ENCODE measurements at places on chromosomes 1 and 21.
A peak's percentile ranks its signal among the peaks of the same experiment; 100 is the strongest.

- peaks cover 6% of the 10 kb centered on the region for H3K36me3 ChIP-seq
- H3K27ac ChIP-seq = no peak overlapping the region
- DNase-seq = no peak
- H3K4me1 ChIP-seq = peaks cover 2% of the 10 kb centered on the region
- no peak overlapping the region for H3K4me3 ChIP-seq
Measured at GRCh38 chr1:35594005-35594760, 21.1 kb downstream of the TFAP2E start.

GRCh38 chr1:245301921-245302320, 147.1 kb downstream of the KIF26B start:
- no peaks in the 10 kb centered on the region for H3K4me1 ChIP-seq
- no peak for DNase-seq
- H3K27me3 ChIP-seq = peaks cover 1% of the 10 kb centered on the region

DNA sequence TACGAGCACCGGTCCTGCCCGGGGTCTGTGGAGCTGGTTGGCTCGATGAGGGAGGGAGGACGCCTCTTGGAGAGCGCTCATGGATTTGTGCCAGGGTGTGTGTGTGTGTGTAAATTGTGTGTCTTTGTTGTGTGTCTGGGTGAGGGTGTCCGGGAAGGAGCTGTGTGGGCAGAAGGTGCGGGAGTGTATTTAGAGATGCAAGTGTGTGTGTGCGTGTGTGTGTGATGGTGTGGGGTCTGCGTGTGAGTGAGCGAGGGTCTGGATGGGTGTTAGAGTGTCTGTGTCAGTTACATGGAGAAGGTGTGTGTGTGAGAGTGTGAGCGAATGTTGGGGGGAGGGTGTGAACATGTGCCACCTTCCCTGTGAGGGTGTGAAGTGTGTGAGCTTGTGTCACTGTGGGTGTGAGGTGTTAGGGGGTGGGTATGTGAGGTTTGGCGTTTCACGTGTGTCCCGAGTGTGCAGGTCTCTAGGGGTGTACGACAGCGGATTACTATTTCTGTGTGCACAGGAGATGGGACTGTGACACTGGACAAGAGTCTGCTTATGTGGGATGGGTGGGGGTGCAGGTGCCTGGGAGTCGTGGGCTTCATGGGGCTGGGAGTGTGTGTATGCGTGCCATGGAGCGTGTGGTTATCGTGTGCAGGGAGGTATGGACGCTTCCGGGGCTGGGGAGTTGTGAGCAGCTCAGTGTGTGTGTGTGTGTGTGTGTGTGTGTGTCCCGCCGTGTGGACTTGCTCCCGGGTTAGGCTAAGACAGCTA, 880 bp downstream of the IGSF21 start:
- H3K4me3 ChIP-seq = no peak overlapping the region
- DNase-seq = no peak
- H3K36me3 ChIP-seq = no peaks in the 10 kb centered on the region

DNA sequence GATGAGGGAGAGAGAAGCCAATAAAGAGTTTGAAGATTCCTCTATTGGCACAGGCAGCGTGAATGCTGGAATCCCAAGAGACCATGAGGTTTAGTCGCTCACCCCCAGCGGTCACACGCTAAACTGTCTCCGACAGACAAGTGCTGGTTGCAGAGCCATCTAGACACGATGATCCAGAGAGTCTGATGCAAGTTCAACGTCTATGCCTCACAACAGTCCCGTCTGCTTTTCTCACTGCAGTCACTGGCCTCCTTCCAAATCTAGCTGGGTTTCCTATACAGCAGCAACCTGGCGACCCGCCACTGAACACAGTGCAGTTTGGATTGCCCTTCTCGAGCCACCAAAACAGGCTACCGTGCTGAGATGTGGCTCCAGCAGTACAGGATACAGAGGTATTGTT, 98.6 kb upstream of the KRTAP19-8 start:
- H3K4me1 ChIP-seq = peaks cover 5% of the 10 kb centered on the region
- peaks cover 4% of the 10 kb centered on the region for H3K27me3 ChIP-seq
- no peak overlapping the region for H3K4me3 ChIP-seq
- no peak overlapping the region for H3K27ac ChIP-seq

DNA sequence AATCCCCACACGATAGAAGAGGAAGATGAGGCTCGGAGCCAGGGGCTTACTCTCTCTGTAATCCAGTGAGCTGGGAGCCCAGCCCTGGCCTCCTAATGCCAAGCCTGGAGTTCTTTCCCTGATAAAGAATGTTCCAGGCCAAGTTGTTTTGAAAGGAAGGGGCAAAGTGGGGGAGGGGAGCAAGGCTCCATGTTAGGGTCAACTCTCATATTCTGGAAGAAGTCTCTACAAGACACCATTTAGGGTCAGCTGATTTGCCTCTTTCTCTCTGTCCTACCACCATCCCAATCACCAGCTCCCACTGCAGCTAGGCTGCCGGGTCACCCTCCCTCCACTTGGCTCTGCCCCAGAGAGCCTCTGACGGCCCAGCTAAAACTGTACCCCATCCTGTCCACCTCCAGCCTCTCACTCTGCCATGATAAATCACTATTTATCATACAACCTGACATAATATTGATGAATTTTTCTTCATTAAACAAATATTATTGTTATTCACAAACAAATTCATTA, 95.0 kb downstream of the GLIS1 start:
- H3K27ac ChIP-seq = no peak overlapping the region
- H3K4me3 ChIP-seq = no peak overlapping the region
- DNase-seq = no peak
- no peaks in the 10 kb centered on the region for H3K36me3 ChIP-seq

GRCh38 chr1:35882586-35882944, 444 bp upstream of the AGO1 start:
- peaks cover 1% of the 10 kb centered on the region for H3K27me3 ChIP-seq
- no peak for DNase-seq
- H3K4me1 ChIP-seq = peaks cover 37% of the 10 kb centered on the region
- peak overlapping the region; percentile 98 for H3K4me3 ChIP-seq
- H3K36me3 ChIP-seq = no peaks in the 10 kb centered on the region

DNA sequence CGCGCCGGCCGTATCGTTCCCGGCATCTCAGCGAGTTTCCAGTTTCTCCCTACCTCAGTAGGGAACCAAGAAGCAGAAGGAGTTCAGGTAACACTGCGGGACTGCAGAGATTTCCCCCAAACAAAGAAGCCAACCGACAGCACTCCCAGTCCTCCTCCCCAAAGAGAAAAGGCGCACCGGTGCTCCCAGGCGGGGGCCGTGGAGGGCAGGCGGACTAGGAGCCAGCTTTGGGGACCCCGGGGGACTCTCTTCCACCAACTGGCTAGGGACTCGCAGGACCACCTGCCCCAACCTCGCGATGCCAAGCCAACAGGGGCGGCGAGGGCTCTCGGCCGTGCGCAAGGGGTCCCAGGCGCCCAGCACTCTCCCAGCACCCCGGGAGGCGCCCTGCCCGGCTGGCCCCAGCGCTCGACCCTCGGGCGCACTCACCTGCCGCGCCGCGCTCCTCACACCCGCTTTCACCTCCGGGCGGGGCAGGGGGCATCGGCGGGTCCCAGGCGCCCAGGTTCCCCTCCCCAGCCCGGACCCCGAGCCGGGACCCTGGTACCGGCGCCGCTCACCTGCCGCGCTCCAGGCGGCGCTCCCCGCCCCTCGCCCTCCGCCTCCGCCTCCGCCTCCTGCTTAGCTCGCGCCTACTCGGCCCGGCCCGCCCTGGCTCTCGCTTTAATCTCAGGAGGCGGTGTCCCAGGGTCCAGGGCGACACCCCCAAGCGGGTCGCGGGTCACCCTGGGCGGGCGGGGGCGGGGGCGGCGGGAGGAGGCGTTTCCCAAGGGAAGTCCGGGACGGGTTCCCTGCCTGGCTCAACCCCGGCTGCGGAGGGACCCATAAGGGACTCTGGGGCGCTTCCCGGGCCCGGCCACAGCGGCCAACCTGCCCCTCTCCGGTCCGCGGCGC, at the start of gene TMPRSS2:
TMPRSS2 (minus strand) TSS at position 638 of the 894 bp plus-strand sequence. CDS start 10,025 bp downstream, outside the sequence.
- no peak within 1 kb of the TSS for H3K4me3 ChIP-seq
- H3K27ac ChIP-seq = no peak within 1 kb of the TSS
- DNase-seq = no peak
- H3K4me1 ChIP-seq = no peaks in the 10 kb centered on the region
- peaks cover 12% of the 10 kb centered on the region for H3K27me3 ChIP-seq

- no peak overlapping the region for H3K4me3 ChIP-seq
- no peaks in the 10 kb centered on the region for H3K4me1 ChIP-seq
- no peak for DNase-seq
- H3K27ac ChIP-seq = no peak overlapping the region
- H3K36me3 ChIP-seq = no peaks in the 10 kb centered on the region
Measured at GRCh38 chr1:79150576-79150975, 144.0 kb upstream of the ADGRL4 start.

- H3K4me3 ChIP-seq = no peak overlapping the region
- peaks cover 6% of the 10 kb centered on the region for H3K36me3 ChIP-seq
- no peaks in the 10 kb centered on the region for H3K27me3 ChIP-seq
- no peak for DNase-seq
Measured at GRCh38 chr1:109095631-109096030, 5.1 kb downstream of the TMEM167B start.

GRCh38 chr1:224498574-224499170, 64.1 kb upstream of the WDR26 start:
- peaks cover 22% of the 10 kb centered on the region for H3K4me1 ChIP-seq
- H3K27ac ChIP-seq = no peak overlapping the region
- no peak for DNase-seq
- no peaks in the 10 kb centered on the region for H3K36me3 ChIP-seq
- H3K27me3 ChIP-seq = no peaks in the 10 kb centered on the region

- no peak for DNase-seq
- peaks cover 49% of the 10 kb centered on the region for H3K36me3 ChIP-seq
- no peak overlapping the region for H3K4me3 ChIP-seq
Measured at GRCh38 chr1:230906226-230906625, 37.9 kb upstream of the C1orf198 start.

- H3K36me3 ChIP-seq = peaks cover 3% of the 10 kb centered on the region
- no peaks in the 10 kb centered on the region for H3K27me3 ChIP-seq
- H3K4me3 ChIP-seq = no peak overlapping the region
- no peak for DNase-seq
- peaks cover 7% of the 10 kb centered on the region for H3K4me1 ChIP-seq
Measured at GRCh38 chr21:26126168-26126553, 44.4 kb downstream of the APP start.

DNA sequence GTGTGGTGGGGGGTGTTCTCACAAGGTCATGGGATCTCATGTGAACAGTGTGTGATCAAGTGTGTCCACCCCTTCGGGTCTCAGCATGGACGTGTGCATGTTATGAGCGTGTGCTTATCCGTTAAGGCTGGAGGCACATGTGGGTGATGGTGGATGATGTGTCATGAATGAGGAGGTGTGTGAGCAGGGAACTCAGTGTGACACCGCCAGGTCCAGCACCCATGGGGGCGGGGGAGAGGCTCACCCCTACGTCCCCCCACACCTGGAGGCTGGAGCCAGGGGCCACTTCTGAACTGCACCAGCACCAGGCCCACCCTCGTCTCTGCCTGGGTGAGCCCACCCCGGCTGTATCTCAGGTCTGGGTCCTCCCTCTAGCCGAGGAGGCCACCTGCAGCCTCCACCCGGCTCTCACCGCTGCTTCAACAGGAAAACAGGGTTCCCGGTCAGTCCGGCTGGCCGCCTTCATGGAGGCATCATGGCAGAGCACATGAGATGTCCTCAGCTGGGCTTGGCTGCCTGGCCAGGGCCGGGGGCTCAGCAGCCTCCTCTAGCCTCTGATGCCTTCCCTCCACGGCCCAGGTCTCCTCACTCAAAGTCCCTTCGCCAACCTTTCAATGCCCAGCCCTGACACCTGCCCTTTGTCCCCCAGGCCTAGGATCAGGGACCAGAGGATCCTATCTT, 34.2 kb upstream of the C1QA start:
- no peaks in the 10 kb centered on the region for H3K36me3 ChIP-seq
- H3K4me1 ChIP-seq = no peaks in the 10 kb centered on the region
- DNase-seq = no peak
- peaks cover 13% of the 10 kb centered on the region for H3K27me3 ChIP-seq

GRCh38 chr1:57321776-57322175, 102.1 kb downstream of the DAB1 start:
- no peaks in the 10 kb centered on the region for H3K36me3 ChIP-seq
- no peak overlapping the region for H3K27ac ChIP-seq
- H3K27me3 ChIP-seq = peaks cover 3% of the 10 kb centered on the region
- no peak for DNase-seq

- peaks cover 45% of the 10 kb centered on the region for H3K4me1 ChIP-seq
- no peaks in the 10 kb centered on the region for H3K27me3 ChIP-seq
- H3K4me3 ChIP-seq = peak overlapping the region; percentile 99
Measured at GRCh38 chr1:15412175-15412800, 2.6 kb downstream of the EFHD2 start.

DNA sequence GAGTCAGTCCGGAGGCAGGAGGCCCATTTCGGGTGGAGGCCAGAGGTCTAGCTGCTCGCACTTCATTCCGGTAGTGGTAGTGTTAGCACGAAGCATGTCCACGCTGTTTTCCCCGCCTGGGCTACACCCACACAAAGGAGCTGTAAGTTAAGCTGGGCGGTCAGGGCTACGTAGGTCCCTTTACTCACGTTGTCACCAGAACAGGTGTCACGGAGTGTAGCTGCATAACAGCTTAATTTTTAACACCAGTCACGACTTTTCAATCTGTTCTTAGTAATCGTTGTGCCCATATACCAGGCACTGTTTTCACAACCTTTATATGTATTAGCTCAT, 15.6 kb downstream of the HLX start:
- H3K27me3 ChIP-seq = peaks cover 27% of the 10 kb centered on the region
- H3K27ac ChIP-seq = no peak overlapping the region
- H3K36me3 ChIP-seq = no peaks in the 10 kb centered on the region

DNA sequence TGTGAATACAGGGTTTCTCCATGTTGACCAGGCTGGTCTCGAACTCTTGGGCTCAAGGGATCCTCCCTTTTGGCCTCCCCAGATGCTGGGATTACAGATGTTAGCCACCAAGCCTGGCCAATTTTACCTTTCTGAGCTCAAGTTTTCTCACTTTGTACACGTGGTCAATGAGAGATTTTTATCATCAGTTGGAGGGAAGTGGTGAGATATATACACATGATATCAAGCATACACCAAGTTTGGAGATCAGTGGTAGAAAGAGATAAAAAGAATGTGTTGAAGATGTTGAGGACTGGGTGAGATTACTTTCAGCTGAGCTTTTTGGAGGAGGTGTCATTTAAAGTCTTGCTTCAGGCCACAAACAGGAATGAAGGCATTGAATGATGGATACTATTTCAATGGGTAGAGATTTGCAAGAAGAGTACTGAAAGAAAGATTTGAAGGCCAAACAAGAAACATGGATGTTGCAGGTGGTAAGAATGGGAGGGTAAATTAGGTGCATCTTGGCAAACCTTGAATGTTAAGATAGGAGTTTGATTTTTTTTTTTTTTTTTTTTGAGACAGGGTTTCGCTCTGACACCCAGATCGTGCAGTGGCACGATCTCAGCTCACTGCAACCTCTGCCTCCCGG, 3.0 kb upstream of the SESN2 start:
- no peaks in the 10 kb centered on the region for H3K36me3 ChIP-seq
- no peak overlapping the region for H3K4me3 ChIP-seq
- peaks cover 10% of the 10 kb centered on the region for H3K4me1 ChIP-seq
- H3K27me3 ChIP-seq = no peaks in the 10 kb centered on the region

GRCh38 chr21:43928222-43929125, 63.5 kb downstream of the AGPAT3 start:
- DNase-seq = no peak
- H3K4me1 ChIP-seq = peaks cover 8% of the 10 kb centered on the region
- peaks cover 5% of the 10 kb centered on the region for H3K36me3 ChIP-seq
- H3K27me3 ChIP-seq = no peaks in the 10 kb centered on the region
- no peak overlapping the region for H3K27ac ChIP-seq
